Stimulated activated CD8-positive, alpha-beta memory T cell treated with anti-CD3 and anti-CD28 coated beads, Interleukin-4, amount 100 ng/mL, for 1 hour (primary cell): ENCODE measurements at places on chromosomes 1 and 21.

- no peak for DNase-seq
Observed at GRCh38 chr1:64550946-64551605, 81.1 kb downstream of the CACHD1 start.

GRCh38 chr1:241356519-241357365, at the start of gene RGS7:
RGS7 (minus strand) TSS chr1:241357205.
- DNase-seq: no peak

DNA sequence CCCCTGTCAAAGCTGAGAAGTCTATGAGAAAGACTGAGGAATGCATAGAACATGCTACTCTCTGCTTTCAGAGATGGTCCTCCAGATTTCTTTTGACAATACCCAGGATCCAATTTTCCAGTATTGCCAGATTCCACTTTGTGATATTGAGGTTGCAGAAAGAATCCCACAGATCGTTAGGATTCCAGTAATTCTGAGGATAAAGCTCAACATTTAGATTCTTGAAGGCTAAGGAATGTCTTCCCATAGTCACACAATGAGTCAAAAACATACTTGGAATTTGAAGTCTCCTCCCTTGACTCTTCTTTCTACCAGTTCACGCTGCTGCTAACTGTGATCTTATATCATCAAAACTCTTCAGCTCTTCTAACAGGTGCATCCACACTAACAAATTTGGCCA, 57.1 kb downstream of the TNFSF18 start:
- no peak for DNase-seq

GRCh38 chr1:160361814-160362167, 5.1 kb upstream of the NHLH1 start:
- DNase-seq: no peak

DNA sequence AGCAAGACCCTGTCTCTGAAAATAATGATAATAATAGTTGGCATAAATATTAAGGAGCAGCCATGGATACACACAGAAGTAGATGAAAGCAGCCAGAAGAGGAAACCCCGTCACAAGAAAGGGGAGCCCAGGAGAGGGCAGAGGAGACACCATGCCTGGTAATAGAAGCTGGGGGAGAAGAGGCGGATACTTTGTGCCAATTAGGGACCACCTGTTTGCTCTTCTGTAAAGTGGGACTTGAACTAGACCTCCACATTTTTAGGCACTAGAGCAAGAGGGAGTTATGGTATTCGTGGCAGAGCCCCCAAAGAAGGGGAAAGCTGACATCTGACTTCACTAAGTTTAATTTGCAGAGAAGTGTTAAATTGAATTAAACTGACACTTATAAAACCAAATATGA, 12.5 kb downstream of the CELA2B start:
- DNase-seq: no peak

- no peak for DNase-seq
Observed at GRCh38 chr21:18951271-18952038, 547.9 kb upstream of the TMPRSS15 start.

GRCh38 chr1:209838537-209838936, 10.8 kb downstream of the UTP25 start:
- no peak for DNase-seq

GRCh38 chr1:40243351-40243750, 4.4 kb upstream of the TMCO2 start:
- no peak for DNase-seq

GRCh38 chr1:202134645-202135172, 9.8 kb downstream of the ARL8A start:
- no peak for DNase-seq
